Activated T-cell treated with anti-CD3 and anti-CD28 coated beads, Interleukin-2, amount 50 U/mL, for 72 hours (primary cell): ENCODE measurements at places on chromosomes 7 and 10.

GRCh38 chr7:158048569-158048968 lies 539.1 kb downstream of the PTPRN2 start:
- no peak for DNase-seq
- no peaks in the 10 kb centered on the region for H3K36me3 ChIP-seq
- H3K4me3 ChIP-seq = no peak overlapping the region
- no peaks in the 10 kb centered on the region for H3K27me3 ChIP-seq
- H3K27ac ChIP-seq = no peak overlapping the region

DNA sequence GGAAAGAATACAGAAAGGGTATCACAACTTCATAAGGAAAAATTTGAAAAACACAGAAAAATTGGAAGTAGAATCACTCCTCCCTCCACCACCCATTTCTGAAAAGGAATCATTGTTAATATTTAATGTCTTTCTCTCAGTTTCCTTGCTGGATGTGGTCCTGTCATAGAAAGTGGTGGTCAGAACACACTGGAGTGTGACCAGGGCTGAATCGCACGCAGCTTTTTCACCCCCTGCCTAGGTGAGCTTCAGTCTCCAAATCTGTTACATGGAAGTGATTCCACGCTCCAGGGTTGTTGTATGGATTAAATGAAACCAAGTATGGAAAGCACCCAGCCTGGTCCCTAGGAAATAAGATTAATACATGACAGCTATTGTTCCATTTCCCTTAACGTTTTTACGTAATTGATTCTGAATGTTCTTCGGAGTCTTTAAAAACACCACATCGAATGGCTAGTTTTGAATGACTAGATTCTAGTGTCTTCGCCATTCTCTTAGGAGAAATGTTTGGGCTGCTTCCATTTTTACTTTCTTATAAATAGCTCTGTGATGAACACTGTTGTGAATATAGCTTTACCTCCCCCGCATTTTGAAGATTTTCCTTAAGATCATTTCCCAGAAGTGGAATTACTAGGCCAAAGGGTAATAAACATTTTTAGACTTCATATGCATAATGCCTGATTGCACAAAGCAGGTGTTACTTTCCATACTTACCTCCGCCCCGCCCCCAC lies 10.9 kb upstream of the DUSP5 start:
- H3K27ac ChIP-seq = no peak overlapping the region
- H3K4me1 ChIP-seq = peaks cover 31% of the 10 kb centered on the region
- no peaks in the 10 kb centered on the region for H3K36me3 ChIP-seq
- no peak overlapping the region for H3K4me3 ChIP-seq
- no peaks in the 10 kb centered on the region for H3K27me3 ChIP-seq

- no peaks in the 10 kb centered on the region for H3K27me3 ChIP-seq
- no peaks in the 10 kb centered on the region for H3K4me1 ChIP-seq
- H3K4me3 ChIP-seq = no peak overlapping the region
- DNase-seq = no peak
- no peak overlapping the region for H3K27ac ChIP-seq
- H3K36me3 ChIP-seq = peaks cover 1% of the 10 kb centered on the region
These were observed 309.5 kb downstream of the ATRNL1 start for GRCh38 chr10:115402699-115403098.

DNA sequence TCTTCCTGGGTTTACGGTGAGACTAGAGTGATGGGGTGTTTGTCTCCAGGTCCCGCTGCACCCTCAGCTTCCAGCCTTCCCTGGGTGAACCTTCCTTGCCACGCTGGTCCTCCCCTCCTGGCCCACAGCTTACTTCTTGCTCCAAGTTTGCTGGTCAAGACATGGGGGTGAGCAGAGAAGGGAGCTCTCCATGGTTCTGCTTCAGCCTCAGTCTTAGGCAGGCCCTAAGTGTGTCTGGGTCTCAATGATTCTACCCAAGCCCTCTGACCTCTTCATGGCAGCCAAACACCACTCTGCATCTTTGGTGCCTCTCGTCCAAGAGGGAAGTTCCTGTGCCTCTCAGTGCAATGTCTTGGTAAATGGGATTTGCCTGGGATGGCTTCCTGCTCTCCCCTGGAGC lies 356.5 kb upstream of the KLF6 start:
- no peaks in the 10 kb centered on the region for H3K27me3 ChIP-seq
- no peak overlapping the region for H3K27ac ChIP-seq
- H3K36me3 ChIP-seq = peaks cover 13% of the 10 kb centered on the region
- H3K4me3 ChIP-seq = no peak overlapping the region

GRCh38 chr7:76234931-76235441 lies 33.3 kb downstream of the SRRM3 start:
- no peaks in the 10 kb centered on the region for H3K4me1 ChIP-seq
- H3K27ac ChIP-seq = no peak overlapping the region
- peaks cover 64% of the 10 kb centered on the region for H3K27me3 ChIP-seq
- peak overlapping the region; percentile 59 for H3K4me3 ChIP-seq
- H3K36me3 ChIP-seq = no peaks in the 10 kb centered on the region

DNA sequence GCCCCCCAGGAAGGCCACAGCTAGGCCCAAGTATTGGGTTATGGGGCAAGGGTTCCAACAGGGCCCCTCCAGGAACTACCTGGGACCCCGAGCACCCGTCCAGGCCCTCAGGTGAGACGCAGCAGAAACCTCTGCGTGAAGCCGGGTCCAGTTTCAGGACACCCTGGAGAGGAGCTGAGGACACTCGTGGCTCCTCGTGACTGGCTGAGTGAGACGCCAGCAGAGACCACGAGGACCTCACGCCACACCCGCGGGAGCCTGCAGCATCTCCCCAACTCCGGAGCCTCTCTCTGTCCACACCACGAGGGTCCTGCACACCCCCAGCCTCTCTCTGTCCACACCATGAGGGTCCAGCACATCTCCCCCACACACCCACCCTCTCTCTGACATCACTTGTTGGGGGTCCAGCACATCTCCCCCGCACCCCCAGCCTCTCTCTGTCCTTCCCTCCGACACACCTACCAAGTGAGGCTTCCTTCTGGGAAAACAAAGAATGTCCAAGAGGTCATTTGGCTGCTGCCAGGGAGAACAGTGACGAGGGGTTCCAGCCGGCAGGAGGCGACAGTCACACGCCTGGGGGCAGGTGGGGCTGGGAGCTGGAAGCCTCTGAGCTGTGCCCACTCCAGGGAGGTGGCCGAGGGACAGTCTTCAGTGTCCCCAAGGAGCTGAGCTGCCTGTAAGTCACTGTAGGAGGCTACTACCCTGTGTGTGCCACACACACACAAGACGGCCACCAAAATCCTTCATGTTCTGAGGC lies 46.1 kb upstream of the PPP2R2D start:
- no peaks in the 10 kb centered on the region for H3K4me1 ChIP-seq
- no peaks in the 10 kb centered on the region for H3K27me3 ChIP-seq
- no peak overlapping the region for H3K4me3 ChIP-seq
- DNase-seq = no peak
- peaks cover 2% of the 10 kb centered on the region for H3K36me3 ChIP-seq
- H3K27ac ChIP-seq = no peak overlapping the region

- no peak overlapping the region for H3K27ac ChIP-seq
- peaks cover 3% of the 10 kb centered on the region for H3K4me1 ChIP-seq
- DNase-seq = no peak
- no peaks in the 10 kb centered on the region for H3K27me3 ChIP-seq
- H3K36me3 ChIP-seq = peaks cover 2% of the 10 kb centered on the region
These were observed 19.9 kb downstream of the CPA1 start for GRCh38 chr7:130400120-130400572.

- no peaks in the 10 kb centered on the region for H3K36me3 ChIP-seq
- no peaks in the 10 kb centered on the region for H3K27me3 ChIP-seq
- no peak overlapping the region for H3K27ac ChIP-seq
- no peak overlapping the region for H3K4me3 ChIP-seq
These were observed 37.4 kb upstream of the ADGRA1 start for GRCh38 chr10:133050371-133050770.

DNA sequence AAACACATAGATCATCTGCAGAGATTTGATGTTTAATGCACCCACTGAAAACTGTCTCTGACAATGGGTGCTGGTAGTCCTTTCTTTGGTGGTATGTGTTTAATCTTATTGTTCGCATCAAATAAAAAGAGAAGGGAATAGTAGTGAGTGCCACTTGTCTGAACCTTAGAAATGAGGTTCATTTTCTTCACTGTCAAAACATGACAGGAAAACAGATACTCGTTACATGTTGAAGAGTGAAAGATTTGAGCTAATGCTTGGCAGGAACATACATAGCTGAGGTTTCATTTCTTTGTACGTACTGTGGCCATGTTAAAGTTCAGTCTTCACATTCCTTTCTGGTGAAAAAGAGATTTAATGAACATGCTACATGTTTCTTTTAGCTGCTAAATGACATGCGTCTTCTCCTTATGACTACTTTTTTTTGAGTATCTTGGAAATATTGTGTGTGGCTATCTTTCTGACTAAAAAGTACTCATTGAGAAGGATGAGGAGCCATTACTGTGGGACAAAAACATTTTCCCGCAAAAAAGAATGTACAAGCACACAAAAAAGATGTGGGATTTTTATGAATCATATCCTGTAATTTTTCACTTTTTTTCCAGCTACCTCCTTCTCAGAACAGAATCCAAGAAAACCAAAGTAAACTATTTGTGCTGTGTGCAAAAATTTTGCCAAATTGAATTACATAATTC lies 108.0 kb downstream of the TWIST1 start:
- H3K27ac ChIP-seq = no peak overlapping the region
- no peak for DNase-seq
- H3K36me3 ChIP-seq = no peaks in the 10 kb centered on the region
- no peaks in the 10 kb centered on the region for H3K4me1 ChIP-seq
- no peaks in the 10 kb centered on the region for H3K27me3 ChIP-seq

- DNase-seq = no peak
- no peak overlapping the region for H3K4me3 ChIP-seq
- peaks cover 4% of the 10 kb centered on the region for H3K36me3 ChIP-seq
- peaks cover 55% of the 10 kb centered on the region for H3K27me3 ChIP-seq
- H3K4me1 ChIP-seq = peaks cover 22% of the 10 kb centered on the region
These were observed 11.5 kb upstream of the SP8 start for GRCh38 chr7:20798081-20798693.

DNA sequence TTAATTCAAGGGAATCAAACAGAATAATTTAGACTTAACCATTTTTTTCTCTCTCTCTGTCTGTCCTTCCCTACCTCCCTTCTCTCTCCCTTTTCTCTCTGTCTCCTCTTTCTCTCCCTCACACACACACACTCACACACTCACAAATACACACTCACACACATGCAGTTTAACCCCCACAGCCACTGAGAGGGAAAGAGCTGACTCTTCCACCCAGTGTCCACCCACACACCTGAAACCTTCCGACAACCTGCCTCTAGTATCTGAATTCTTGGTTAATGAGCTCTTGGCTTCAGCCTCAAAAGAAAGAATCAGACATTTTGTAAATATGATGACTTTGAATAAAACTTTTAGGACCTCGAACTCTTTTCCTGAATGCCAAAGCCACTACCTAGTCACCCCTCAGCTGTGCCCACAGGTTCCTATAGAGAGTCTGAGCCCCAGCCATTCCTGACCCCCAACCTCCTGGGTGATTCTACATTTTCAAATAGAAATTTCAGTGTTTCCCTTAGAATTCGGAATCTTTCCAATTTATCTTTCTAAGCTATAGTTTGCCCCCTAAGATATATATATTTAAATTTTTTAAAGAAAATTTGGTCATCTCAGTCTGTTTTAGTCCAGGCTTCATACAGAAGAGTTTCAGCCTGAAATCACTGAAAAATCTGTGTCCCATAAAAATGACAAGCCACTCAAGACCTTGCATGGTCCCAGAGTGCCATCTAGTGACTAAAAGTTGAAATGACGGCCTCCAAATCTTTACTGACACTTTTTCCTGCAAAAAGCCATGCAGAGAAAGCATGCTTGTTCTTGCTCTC lies 202.8 kb downstream of the IPMK start:
- peak; percentile 3 for DNase-seq
- peaks cover 22% of the 10 kb centered on the region for H3K27me3 ChIP-seq
- H3K4me3 ChIP-seq = no peak overlapping the region
- no peak overlapping the region for H3K27ac ChIP-seq
- no peaks in the 10 kb centered on the region for H3K36me3 ChIP-seq

GRCh38 chr10:31272841-31273240 lies 46.2 kb upstream of the ZEB1 start:
- no peak for DNase-seq
- H3K4me3 ChIP-seq = no peak overlapping the region
- H3K4me1 ChIP-seq = peaks cover 4% of the 10 kb centered on the region

DNA sequence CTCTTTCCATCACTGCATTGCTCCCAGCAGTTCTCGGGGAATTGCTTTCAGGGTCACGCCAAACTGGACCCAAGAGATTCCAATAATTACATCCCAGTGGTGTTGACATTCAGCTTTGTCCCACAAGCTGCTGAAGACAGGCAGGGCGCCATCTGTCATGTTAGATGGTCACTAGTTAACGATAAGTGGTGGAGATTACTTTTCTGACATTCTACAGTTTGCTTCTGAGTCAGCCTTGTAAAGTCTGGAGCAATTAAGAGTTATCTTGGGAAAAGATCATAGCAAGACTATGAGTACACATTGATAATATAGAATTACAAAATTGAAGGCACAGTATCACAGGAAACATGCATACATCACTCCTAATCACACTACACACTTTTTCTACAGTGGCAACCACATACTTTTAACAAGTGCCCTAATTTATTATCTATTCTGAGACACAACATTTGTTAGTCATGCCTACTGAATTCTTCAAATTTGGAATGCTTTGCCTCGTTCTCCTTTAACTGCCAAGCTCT lies 41.9 kb downstream of the SEMA3C start:
- H3K27ac ChIP-seq = no peak overlapping the region
- H3K36me3 ChIP-seq = no peaks in the 10 kb centered on the region
- H3K4me3 ChIP-seq = no peak overlapping the region
- H3K4me1 ChIP-seq = no peaks in the 10 kb centered on the region
- no peak for DNase-seq

DNA sequence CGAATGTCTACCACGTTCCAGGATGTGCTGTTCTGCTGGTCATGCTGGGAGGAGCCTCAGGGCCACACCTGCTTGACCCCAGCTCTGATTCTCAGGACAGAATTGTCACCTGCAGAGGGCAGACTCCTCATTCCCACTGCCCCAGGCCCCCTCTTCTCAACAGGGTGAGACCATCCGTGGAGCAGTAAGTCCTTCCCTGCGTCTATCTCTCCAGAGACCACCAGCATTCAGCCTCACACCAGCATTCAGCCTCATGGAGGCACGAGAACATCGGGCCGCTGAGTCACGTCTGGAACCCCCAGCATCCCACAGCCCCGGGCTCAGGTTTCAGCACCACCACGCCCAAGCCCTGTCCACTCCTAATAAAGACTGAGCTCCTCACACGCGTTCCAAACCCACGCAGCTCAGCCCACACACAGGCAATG lies 273.4 kb downstream of the DIP2C start:
- no peak overlapping the region for H3K4me3 ChIP-seq
- H3K4me1 ChIP-seq = no peaks in the 10 kb centered on the region
- no peak overlapping the region for H3K27ac ChIP-seq
- DNase-seq = no peak
- H3K27me3 ChIP-seq = no peaks in the 10 kb centered on the region

GRCh38 chr7:106480616-106481031 lies 180.3 kb downstream of the CCDC71L start:
- peaks cover 36% of the 10 kb centered on the region for H3K27me3 ChIP-seq

GRCh38 chr10:70343312-70343711 lies 39.1 kb downstream of the LRRC20 start:
- no peak for DNase-seq
- H3K36me3 ChIP-seq = no peaks in the 10 kb centered on the region
- H3K4me3 ChIP-seq = no peak overlapping the region
- H3K27ac ChIP-seq = no peak overlapping the region
- no peaks in the 10 kb centered on the region for H3K4me1 ChIP-seq
